ENCODE measurements at places on chromosomes 1 and 21.

GRCh38 chr1:112803906-112804762 is 89.0 kb upstream of the PPM1J start:
- peak; percentile 71 for DNase-seq

DNA sequence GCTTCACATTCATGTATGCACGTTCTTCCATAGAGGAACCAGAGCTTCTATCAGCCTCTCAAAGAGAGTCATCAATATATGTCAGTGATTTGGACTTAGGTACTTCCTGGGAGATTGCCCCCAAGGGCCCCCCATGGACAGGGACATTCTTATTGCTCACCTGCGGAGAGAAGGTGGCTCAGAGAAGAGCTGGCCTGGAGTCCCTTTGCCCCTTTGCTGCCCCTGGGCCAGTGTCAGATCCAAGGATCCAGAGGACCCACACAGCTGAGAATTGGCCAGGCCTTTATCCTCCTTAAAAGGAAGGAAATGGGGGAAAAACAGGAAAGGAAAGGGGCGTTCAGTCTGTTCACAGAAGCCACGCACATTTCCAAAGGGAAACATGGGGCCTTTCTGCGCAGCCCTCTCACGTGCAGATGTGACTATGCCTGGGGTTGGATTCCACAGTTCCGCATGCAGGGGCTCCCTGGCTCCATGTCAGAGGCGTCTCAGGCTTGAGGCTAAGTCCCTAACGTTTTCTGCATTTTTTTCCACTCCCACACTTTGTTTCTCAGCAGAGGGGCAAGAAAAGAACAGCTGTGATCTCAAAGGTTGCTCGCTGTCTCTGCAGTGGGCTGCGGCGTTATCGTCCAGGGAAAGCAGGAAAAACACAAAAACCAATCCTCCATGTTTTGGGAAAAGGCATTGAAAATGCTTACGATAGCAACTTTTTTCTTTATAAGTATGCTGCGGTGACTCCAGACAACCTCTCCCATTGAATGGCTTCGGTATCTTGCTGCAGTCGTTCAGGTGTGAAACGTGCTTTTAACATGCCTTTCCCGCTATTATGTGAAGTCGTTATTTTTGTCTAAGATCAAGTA is 5.9 kb downstream of the C1orf226 start:
- DNase-seq = no peak

DNA sequence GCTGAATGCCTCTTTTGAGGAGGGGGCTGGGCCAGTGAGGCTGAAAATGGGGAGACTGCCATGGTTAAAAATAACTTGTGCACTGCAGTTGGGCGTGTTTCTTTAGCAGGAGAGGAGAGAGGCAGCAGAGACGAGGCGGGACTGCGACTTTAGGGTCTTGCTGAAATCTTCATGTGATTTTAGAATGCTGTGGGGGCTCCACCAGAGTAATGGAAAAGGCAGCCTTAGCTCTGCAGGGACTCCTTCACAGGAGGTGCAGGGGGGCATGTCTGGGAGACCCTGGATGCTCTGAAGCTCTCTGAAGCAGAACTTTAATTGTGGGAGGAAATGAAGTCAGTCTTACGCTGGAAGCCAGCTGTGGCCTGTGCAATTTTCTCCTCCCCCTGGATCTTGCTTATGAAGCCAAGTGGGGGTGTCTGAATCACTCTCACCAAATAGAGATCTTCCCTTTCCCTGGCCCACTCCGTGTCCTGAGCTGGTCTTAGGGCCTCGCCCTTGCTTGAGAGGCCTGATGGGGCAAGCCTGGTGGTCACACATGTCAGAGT is 60.8 kb downstream of the NDUFS5 start:
- DNase-seq = peak; percentile 48

- DNase-seq = no peak
Observed at GRCh38 chr1:110783292-110783918, 89.5 kb upstream of the CD53 start.

DNA sequence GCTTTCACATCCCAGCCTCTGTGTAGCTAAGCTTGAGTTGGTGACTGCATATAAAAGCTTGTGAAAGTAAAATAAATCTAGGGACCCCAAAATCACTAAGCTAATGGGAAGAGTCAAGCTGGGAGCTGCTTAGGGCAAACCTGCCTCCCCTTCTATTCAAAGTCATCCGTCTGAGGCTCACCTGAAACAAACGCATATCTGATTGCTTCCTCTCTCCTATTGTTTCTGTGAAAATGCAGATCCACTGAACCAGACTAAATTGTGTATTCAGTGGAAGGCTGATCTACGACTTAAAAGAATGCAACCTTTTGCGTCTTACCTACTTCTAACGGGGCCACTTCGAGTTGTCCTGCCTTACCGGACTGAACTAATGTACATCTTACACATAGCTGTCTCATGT is 70.3 kb downstream of the LTN1 start:
- no peak for DNase-seq

- DNase-seq = no peak
Observed at GRCh38 chr1:68521286-68521685, 24.4 kb upstream of the DEPDC1 start.

DNA sequence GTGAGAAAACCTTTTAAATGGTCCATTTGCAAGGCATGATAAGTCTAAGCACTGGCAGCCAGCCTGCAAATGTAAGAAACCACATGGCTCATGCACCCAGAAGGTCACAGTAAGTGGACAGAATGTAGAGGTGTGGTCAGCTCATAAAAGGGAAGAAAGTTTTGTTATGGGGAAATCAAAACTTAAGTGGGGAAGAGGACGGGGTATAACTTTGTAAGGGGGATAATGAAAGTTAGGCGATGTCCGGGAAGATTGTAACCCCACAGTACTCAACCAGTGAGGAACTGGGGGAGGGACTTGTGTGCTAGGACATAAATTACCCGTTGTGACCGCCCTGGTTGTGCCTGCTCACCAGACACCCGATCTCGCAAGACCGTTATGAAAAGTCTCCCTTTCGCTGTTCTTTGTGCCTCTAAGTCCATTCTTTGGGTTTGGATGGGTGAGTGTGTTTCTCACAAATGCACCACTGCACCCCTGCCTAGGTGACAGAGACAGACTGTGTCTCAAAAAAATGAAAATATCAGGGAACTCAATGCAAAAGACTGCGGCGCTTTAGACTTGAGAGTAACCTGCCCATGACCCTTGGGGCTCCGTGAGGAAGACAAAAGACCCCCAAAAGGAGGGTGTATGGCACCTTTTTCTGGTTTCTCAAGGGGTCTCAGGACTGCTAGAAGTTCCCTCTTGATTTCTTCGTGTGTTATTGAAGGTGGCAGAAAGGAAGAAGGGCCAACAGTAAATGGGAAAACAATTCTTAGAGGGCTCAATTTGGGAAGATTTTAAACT is 28.6 kb upstream of the ZNF496 start:
- no peak for DNase-seq

GRCh38 chr1:151336556-151336955 is 9.3 kb upstream of the PI4KB start:
- no peak for DNase-seq

DNA sequence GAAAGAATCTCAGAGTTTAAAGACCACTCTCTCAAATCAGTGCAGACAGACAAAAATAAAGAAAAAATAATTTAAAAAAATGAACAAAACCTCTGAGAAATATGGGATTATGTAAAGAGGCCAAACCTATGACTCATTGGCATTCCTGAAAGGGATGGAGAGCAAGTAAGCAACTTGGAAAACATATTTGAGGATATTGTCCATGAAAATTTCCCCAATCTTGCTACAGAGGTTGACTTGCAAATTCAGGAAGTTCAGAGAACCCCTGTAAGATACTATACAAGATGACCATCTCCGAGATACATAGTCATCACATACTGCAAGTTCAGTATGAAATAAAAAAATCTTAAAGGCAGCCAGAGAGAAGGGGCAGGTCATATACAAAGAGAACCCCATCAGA is 43.7 kb upstream of the IVNS1ABP start:
- DNase-seq = no peak

- DNase-seq = no peak
Observed at GRCh38 chr1:162822391-162823200, 32.1 kb downstream of the HSD17B7 start.

- DNase-seq = peak; percentile 41
Observed at GRCh38 chr1:221392453-221392852, 349.4 kb downstream of the DUSP10 start.

GRCh38 chr1:47243910-47244309 is 11.9 kb upstream of the TAL1 start:
- DNase-seq = no peak

GRCh38 chr1:186739515-186739914 is 59.3 kb upstream of the PTGS2 start:
- DNase-seq = no peak

- no peak for DNase-seq
Observed at GRCh38 chr1:208205216-208206013, 38.8 kb downstream of the PLXNA2 start.

- no peak for DNase-seq
Observed at GRCh38 chr21:36867291-36867905, 99.1 kb downstream of the HLCS start.

DNA sequence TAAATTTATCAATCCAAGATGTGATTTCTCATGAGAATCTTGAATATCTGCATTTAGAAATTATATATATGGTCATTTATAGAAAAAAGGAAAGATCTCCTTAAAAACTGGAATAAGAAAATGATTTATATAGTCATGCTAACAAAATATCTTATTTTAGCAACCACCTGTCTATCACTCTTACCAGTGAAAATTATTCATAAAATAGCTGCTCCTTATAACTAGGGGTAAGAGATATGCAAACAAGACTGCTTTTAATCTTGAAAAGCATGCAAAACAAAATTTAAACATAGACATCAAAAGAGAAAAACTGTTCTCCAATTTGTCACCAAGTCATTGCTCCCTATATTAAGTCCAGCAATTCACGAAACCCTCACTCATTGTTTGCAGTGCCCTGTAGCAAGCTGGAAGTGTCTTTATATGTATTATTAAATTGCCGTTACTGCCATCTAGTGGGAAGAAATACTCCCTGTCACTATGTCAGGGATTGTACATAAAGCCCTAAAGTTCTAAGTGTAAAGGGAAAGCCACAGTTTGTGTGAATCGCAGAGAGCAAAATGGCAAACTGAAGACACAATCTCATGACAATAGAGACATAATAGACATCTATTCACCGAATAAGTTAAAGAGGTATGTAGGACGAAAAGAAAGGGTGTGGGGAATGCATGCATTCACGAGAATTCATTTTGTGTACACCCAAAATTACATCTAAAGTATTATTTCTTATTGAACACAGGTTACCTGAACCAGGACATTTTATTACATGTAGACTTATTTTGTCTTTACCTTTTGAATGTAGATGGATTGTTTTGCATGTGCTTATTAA is 600.5 kb downstream of the USP25 start:
- no peak for DNase-seq

GRCh38 chr1:247904122-247904521 is 8.7 kb downstream of the OR2W3 start:
- no peak for DNase-seq

- DNase-seq = no peak
Observed at GRCh38 chr1:164840936-164841335, 282.0 kb downstream of the PBX1 start.

DNA sequence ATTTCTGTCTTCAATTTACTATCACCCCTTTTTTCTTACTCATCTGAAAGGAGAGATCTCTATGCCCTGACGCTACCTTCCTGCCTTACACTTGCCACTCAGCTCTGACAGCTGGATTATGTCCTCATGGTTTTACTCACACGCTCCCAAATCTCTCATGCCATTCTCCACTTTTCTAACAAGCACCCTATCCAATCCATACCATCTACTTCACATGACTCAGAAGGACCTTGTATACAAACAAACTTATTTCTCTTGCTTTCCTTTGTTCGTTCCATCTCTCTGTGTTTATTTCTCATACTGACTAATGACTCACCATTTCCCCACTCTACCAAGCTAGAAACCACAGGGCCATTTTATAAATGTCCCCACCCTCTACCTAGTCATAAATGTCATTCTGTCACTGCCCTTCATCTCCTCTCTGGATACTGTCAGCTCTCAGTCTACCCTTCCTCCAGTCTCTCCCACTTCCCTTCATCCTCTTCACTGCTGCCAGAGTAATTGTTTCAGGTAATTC is 87.3 kb downstream of the USP24 start:
- DNase-seq = no peak

GRCh38 chr21:28485301-28486022 is 507.2 kb downstream of the LTN1 start:
- DNase-seq = no peak

GRCh38 chr1:110205156-110205555 is 5.0 kb upstream of the KCNC4 start:
- no peak for DNase-seq

DNA sequence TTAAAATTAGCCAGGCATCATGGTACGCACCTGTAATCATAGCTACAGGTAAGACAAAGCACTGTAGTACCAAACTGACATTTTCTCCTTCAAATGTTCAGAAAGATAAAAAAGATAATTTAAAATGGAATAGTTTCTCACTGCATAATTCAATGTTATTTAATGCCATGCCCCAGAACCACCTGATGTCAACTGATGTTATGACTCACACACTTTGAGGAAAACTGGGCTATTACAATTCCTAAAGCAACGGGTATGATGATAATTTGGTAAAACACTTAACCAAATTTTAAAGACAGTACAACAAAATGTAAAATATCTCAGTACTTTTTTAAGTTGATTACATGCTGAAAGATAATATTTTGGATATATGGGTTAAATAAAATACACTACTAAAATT is 22.9 kb upstream of the PLEKHO1 start:
- DNase-seq = no peak

DNA sequence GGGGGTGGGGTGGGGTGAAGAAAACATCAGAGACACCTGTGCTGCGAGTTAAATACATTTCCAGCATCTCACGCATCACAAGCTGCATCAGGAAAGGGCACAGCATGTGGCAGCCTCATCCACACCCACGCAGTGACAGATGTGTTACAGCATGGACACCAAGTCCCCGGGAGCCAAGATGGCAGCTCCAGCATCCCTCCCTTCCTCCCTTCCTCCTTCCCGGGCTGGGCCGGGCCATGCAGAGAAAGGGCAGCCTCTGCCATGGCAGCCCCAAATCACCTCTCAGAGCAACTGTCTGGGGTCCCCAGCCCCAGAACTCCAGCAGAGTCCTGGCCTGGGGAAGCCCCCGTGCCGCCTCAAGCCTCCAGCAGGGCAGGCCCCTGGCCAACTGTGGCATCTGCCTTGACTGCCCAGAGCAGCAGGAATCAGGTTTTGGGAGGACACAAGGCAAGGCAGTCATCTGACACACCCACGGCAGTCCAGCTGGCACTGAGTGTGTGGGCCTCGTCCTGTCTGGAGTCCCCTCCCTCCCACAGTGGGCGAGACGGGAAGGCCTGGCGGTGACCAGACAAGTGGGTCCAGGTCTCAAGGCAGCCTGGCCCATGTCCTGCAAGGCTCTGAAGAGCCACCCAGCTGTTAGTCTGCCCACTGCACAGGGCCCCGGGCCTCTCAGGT is 6.2 kb downstream of the SMIM1 start:
- DNase-seq = no peak

- DNase-seq = no peak
Observed at GRCh38 chr1:87362834-87363426, 34.2 kb downstream of the LMO4 start.

DNA sequence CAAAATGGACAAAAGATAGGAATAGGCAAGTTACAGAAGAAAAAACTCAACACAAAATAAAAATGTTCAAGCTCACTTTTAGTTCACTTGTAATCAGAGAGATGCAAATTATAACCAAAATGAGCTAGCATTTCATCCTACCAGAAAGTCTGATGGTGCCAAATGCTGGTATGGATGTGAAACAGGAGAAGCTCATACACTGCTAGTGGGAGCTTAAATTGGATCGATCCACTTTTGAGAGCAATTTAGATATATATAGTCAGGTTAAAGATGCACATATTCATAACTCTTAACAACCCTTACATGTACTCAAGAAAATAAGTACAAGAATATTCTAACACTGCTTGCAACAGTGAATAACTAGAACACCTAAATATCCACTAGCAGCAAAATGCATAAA is 18.5 kb upstream of the CAMSAP2 start:
- DNase-seq = no peak

- no peak for DNase-seq
Observed at GRCh38 chr1:25867210-25867991, 8.1 kb downstream of the PAQR7 start.
